ENCODE measurements at places on chromosomes 12 and 14.

GRCh38 chr14:80202888-80203562, 8.3 kb downstream of the DIO2 start:
- DNase-seq = no peak

DNA sequence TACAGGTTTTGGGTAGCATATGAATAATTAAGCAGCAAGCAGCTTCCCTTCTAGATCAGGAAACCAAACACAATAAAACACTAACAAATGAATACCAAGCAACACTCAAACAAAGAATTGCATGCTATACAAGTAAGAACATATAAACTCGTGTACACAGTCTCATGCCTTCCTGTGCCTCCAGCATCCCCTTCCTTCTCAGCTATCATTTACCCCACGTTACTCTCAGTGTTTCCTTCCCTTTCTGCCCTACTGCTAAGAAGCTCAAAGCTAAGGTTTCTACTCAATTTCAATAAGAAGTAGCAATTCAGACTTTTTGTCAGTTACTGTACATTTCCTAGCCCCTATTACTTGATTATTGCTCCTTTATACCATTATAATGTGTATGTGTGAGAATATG, 81.0 kb downstream of the DUSP16 start:
- no peak for DNase-seq

DNA sequence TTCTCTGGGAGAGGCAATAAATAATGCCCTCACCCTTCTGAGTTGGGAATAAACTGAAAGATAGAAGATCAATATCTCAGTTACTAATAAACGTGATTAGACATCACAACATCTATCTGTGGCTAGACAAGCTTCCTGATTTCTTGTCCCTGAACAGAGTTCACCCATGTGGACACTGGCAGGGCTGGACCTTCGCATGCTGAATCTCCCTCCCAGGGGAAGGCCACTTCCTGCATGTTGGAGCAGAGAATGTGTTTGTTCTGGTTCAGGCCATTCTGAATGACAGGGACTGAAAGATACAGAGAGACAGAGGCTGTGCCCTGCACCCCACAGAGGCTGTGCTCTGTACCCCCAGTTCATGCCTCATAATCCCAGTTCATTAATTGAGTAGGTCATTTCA, 132.6 kb downstream of the SLC38A1 start:
- DNase-seq = no peak

DNA sequence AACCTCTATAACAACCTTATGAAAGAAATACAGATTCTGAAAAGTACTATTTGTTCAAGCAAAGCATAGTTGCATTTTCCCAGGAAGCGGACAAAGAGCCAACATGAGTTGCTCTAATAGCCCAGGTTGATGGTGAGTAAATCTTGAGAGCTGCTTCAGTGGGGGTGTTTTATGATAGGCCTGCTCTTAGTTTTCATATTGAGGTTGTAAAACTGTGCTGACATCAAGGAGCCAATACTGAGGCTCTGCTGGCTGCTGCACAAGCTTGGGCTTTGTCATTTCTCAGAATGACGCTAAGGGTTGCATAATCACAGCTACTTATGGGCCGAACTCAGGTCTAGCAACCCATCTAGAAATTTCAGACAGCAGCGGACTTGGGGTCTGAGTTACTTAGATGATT, 11.5 kb downstream of the TBC1D30 start:
- no peak for DNase-seq

DNA sequence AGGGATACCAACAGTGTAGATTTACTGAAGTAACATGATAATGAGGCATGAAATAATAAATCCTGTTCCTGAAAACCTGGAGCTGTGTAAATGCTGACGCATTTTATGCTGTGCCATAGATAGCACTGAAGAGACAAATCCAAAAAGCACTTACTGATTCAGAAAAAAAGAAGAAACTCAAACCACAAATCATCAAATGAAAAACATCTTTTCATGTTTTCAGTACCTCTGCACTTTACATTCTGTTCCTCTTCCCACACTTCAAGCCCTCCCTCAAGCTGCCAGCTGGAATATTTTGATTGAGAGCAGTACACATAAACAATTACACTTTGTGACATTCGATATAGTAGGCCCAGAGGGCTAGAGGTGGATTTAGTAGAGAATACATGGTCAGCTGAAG, 362.3 kb downstream of the NAV3 start:
- DNase-seq = no peak

DNA sequence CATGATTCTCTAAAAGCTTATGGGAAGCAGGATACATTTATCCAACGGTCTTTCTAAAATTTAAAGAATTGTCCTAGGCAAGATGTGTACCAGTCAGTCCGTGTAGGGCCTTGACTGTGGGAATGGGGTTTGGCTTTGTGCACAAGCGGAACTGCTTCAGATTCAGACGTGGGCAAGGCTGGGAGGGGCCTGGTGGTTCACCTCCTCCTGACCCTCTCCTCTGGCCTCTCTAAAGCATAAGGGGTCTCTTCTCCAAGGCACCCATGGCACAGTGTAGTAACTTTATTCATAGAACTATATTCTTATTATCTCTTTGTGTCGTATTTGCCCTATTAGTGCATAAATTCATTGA, 121.2 kb upstream of the PTPRB start:
- no peak for DNase-seq

- DNase-seq = no peak
Observed at GRCh38 chr12:110741341-110742095, 1.2 kb downstream of the PPP1CC start.

- no peak for DNase-seq
Observed at GRCh38 chr12:51971679-51972421, 20.4 kb downstream of the ACVR1B start.

DNA sequence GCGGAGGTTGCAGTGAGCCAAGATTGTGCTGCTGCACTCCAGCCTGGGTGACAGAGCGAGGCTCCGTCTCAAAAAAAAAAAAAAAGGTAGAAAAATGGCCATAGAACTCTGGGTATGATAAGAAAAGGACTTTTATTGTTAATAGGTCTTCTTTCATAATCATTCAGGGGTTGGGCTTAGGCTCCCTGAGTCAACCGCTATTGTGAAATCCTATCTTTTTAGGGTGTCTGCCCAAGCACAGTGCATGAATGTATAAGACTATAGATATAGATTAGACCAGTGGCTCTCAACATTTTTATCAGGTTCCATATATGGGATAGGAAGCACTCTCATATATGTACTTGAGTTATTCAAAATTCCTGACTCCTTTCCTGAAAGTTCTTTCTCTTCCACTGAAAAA, 48.7 kb upstream of the USP15 start:
- no peak for DNase-seq

GRCh38 chr14:93332397-93332852, 411 bp downstream of the BTBD7 start:
- no peak for DNase-seq

GRCh38 chr14:60064491-60065072, 27.1 kb upstream of the PCNX4 start:
- DNase-seq = no peak

DNA sequence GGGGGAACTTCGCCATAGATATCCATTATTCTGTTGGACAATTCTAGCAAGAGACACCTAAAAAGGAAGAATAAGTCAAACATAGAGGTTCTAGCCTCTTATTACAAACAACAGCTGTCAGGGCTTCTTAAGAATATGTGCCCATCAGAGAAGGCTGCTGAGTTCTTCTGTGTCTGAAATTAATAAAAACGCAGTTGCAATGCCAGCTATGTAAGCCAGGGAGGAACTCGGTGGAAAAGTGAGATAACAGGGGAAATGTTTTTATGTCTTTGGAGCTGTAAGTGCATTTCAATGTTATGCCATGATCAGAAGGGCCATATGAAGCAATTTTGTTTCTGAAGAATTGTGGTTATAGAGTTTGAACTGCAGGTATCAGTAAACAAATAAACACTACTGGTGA, 95.0 kb downstream of the SYT1 start:
- DNase-seq = no peak

GRCh38 chr14:68710776-68711175, 82.1 kb downstream of the ZFP36L1 start:
- DNase-seq = no peak

DNA sequence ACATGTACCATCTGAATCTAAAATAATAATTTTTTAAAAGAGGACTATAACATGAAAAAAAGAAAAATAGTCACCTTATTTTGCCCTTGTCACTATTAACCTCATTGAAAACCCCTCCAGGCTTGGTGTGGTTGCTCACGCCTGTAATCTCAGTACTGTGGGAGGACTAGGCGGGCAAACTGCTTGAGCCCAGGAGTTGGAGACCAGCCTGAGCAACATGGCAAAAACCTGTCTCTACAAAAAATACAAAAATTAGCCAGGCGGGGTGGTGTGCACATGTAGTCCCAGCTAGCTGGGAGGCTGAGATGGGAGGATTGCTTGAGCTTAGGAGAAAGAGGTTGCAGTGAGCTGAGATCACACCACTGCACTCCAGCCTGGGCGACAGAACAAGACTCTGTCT, 126.3 kb upstream of the KRAS start:
- DNase-seq = no peak

- no peak for DNase-seq
Observed at GRCh38 chr12:81329085-81329484, 251.2 kb downstream of the ACSS3 start.

GRCh38 chr14:21965042-21965441, 291.4 kb upstream of the OR4E1 start:
- no peak for DNase-seq

GRCh38 chr12:10400829-10401228, 8.7 kb downstream of the KLRC4 start:
- no peak for DNase-seq

- DNase-seq = no peak
Observed at GRCh38 chr12:11508699-11509098, 113.3 kb upstream of the PRB2 start.

DNA sequence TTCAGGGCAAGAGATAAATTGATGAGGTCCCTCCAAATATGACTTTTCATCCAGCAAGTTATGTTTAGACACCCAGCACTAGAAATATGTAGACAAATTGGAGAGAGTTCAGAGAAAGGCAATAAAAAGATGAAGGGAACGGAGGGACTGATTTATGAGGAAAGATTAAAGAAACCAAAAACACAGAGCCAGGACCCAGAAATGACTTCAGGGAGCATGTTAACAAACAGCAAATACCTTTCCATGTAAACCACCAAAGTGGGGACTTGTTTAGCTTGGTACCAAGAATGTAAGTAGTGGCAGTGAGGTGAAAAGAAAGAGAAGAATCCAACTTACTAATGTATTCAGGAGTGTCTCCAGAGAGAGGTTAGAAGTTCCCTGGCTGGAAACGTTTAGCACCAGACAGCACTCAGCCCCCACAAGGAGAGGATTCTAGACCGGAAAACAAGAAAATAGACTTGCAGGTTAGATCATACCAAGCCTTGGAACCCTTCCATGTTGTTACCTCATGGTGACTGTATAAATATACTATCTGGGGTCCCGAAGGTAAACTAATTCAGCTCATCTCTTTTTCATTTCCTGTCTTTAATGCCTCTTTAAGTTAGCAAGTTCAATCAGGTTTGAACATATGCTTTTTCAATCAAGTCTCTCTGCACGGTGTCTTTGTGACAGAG, 79.2 kb downstream of the TBC1D30 start:
- DNase-seq = no peak
